ENCODE measurements at places on chromosomes 16 and 17.
A peak's percentile ranks its signal among the peaks of the same experiment; 100 is the strongest.

GRCh38 chr17:56896968-56897359 is 16.9 kb downstream of the TRIM25 start:
- no peak for DNase-seq

DNA sequence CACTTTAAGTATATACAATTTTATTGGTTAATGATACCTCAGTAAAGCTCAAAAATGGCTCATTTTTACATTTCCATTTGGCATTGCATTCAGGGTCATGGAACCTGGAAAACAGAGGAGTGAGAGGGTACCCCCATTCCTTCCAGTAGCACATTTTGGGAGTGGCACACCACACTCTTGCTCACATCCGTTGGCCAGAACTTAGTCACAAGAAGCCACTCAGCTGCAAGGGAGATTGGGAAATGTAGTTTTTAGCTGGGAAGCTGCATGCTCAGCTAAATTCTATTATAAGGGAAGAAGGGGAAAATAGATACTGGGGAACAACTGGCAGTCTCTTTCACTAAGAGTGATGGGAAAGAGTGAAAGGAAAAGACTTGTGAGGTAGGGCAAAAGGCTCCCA is 102.5 kb upstream of the TMEM97 start:
- DNase-seq = no peak

GRCh38 chr16:19808061-19808641 is 76.5 kb downstream of the GPRC5B start:
- no peak for DNase-seq

GRCh38 chr16:25063102-25063501 is 47.9 kb upstream of the ARHGAP17 start:
- DNase-seq = no peak

DNA sequence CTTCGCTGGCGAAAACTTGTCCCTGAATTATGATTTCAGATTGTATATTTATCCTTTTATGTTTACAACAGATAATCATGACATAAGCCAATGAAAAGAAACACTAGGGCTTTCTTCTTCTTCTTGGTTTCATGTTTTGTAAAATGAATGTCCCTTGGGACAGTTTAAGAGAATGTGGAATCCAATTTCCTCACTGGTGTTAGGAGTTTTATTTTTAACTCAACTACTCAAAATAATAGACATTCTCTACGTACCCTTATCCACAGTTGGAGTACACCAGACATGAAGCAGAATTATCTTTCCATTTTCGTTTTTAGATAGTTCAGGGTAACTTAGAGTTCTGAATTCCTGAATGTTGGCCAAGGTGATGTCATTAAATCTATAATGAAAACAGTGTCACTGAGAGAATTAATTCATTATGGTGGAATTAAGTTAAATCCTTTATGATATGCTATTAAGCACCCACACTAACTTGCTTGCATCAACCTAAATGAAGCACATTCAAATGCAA is 43.4 kb downstream of the IRX6 start:
- no peak for DNase-seq

DNA sequence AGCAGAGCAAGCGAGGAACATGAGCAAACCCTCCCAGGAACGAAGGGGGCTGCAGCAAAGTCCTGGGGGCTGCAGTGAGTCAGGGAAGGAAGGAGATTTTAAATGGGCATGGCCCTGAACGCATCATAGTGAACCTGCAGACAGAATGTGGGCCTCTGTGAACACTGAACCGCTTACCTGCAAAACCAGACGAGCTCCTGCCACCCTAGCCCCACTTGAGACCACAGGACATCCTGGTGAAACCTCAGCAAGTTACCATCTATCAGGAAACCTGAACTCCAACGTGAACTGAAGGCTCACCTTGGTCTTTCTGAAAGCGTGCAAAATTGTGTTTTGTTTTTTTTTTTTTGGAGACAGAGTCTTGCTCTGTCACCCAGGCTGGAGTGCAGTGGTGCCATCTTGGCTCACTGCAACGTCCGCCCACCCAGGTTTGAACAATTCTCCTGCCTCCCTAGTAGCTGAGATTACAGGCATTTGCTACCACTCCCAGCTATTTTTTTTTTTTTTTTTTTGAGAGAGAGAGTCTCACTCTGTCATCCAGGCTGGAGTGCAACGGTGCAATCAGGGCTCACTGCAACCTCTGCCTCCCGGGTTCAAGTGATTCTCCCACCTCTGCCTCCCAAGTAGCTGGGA is 30.8 kb downstream of the FANCA start:
- DNase-seq = no peak

DNA sequence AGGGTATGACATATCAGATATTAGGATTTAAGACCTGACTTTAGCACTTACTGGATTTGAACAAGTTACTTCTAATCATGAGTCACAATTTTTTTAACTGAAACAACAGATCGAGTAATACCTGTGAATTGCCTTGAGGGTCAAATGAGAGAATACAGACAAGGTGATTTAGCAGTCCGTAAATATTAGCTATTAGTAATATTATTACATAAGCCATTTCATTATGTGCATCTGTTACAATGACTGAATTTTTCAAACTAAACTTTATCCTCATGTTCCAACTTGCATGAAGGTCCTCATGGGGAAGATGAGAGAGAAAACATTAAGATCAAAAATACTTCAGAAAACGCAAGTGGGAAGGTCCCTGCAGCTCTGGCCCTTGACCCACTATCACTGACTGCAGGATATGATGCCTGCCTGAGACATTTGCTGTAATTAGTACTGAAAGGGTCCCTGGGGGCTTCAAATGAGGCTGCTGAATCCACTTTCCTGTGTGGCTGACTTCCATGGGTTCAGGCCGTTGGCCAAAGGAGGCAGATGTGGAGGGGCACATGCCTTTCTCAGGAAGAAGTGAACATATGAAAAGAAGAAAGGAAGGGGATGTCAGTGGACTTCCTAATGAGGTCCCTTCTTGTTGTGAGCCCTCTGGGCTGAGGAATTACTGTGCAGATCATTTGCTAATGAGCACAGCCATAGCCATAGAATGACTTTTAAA is 441.7 kb downstream of the CDH11 start:
- no peak for DNase-seq

DNA sequence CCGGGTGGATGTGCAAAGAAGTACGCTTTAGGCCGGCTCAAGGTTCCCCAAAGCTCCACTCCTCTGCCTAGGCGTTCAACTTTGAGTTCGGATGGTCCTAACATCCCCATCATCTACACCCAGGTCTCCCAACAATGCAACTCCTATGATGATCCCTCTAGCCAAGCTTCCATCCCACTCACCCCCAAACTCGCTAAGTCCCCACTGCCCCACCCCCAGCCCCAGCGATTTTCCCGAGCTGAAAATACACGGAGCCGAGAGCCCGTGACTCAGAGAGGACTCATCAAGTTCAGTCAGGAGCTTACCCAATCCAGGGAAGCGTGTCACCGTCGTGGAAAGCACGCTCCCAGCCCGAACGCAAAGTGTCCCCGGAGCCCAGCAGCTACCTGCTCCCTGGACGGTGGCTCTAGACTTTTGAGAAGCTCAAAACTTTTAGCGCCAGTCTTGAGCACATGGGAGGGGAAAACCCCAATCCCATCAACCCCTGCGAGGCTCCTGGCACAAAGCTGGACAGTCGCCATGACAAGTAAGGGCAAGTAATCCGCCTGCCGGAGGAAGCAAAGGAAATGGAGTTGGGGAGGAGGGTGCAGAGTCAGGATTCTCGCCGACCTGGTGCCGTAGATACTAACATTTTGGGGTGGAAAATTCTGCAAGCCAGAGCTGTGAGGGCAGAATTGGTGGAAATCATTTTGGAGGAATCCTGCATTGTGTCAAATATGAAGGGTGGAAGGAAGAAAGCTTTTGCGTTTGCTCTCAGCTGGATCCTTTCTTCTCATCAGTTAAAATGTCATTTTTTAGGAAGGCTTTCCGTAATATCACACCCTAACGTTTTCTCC is at the start of gene TP53:
TSS of gene TP53 (minus strand) at position 419 of the 836 bp plus-strand sequence. CDS start 10,896 bp downstream, outside the sequence.
- peak; percentile 92 for DNase-seq

- no peak for DNase-seq
Observed at GRCh38 chr17:2955931-2956582, 107.3 kb downstream of the OR1D5 start.

- DNase-seq = no peak
Observed at GRCh38 chr16:23408823-23409298, 44.1 kb downstream of the COG7 start.

DNA sequence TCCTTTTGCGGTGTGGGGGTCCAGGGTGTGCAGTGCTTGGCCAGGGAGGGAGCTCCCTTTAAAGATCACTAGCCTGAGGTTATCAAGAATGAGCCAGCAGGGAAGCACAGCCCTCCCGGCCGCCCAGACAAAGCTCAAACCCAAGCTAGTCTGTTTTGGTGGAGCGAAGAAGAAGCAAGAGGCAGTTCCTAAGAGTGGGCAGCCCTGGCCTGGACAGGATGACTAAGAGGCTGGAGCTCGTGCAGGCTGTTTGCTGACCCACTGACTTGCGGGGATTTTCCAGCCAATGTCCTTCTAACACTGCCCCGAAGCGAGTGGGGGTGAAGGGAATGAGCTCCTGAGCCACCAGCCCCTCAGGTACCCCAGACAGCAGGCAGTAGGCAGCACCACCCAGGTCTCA is 134.4 kb downstream of the COPRS start:
- no peak for DNase-seq

GRCh38 chr17:6651919-6652452 is 424 bp downstream of the C17orf100 start:
- peak; percentile 43 for DNase-seq

- no peak for DNase-seq
Observed at GRCh38 chr17:1197781-1198490, 18.2 kb upstream of the ABR start.

DNA sequence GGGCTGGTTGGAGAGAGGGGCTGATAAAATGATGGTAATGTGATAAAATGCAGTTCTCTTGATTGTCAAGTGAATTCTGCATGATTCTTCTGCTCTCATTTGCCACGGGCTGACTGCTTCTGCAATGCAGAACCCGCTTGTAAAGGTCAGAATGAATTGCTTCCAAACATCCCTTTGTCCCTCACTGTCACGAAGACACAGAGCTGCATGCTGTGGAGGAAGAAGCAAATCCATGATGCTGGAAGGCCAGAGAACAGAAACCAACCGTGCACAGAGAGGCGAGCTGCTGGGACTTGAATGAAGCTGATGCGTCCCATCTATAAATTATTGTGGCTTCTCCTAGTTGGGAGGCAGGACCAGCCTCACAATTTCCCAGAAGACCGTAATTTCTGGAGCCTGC is 171.6 kb downstream of the PRKCB start:
- no peak for DNase-seq

DNA sequence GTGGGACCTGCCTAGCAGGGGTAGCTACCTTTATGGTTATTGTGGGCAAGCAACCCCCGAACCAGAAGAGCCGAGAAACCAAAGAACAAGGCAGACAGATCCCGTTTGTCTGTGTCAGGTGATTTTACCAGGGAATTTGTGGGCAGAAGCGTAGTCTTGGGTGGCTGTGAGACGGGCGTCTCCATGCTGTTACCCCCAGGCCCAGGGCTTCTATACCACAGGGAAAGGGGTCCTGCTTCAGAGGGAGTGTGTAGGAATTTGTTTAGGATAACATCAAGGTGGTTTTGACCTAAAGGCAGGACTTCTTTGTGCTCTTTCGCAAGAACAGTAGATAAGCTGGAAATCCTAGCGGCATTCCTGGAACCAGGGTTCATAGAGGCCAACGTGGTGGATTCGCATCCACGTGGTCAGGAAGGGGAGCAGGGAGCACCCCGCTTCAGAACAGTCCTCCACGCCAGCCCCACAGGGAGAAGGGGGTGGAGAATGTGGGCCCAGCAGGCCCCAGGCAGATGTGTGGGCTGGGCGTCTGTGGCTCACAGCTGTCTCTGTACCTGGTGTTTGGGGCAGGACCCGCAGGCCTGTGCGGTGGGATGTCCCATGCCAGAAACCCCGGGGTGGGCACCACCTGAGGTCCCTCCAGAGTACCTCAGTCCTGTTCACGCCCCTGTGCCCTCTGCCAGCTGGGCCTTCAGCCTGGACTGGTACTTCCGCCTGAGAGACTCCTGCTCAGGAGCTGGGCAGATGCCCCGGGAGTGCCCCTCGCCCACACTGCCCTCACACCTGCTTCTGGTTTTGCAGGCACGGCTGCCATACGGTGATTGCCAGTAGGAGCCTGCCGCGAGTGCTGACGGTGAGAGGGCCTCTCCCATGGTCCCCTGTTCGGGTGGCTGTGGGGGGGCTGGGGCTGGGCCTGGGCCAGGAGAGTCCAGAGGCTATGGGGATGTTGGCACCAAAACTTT is 4.1 kb downstream of the DECR2 start:
- DNase-seq = no peak

DNA sequence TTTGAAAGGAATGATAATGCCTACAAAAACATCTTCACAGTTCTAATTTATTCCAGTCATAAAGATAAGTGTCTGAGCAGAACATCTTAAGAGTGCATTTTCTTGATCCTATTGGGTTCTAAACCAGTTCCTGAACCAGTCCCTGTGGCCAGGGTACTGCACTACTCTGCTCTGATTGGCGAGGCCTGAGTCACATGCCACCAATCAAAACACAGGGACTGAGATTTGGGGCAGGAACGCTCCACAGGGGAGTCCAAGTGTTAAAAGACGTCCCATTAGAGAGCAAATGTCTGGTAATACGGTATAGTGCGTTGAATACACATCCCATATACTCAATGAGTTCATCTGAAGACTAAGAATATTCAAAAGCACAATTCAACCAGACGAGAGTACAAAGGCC is 3.0 kb upstream of the NUP93 start:
- no peak for DNase-seq

- no peak for DNase-seq
Observed at GRCh38 chr16:68289621-68290329, 21.0 kb downstream of the SLC7A6OS start.

GRCh38 chr16:7313170-7313569 is 19.5 kb upstream of the RBFOX1 start:
- DNase-seq = no peak

GRCh38 chr16:27127308-27127707 is 60.6 kb downstream of the C16orf82 start:
- DNase-seq = no peak

- DNase-seq = no peak
Observed at GRCh38 chr17:75891605-75892555, 4.9 kb downstream of the TRIM65 start.

- no peak for DNase-seq
Observed at GRCh38 chr16:2325181-2325580, 15.3 kb downstream of the ABCA3 start.

- DNase-seq = no peak
Observed at GRCh38 chr16:50384500-50385135, 15.8 kb upstream of the BRD7 start.

GRCh38 chr16:25493136-25493811 is 198.5 kb upstream of the HS3ST4 start:
- DNase-seq = no peak

- DNase-seq = no peak
Observed at GRCh38 chr16:22357635-22357971, 16.8 kb downstream of the CDR2 start.

DNA sequence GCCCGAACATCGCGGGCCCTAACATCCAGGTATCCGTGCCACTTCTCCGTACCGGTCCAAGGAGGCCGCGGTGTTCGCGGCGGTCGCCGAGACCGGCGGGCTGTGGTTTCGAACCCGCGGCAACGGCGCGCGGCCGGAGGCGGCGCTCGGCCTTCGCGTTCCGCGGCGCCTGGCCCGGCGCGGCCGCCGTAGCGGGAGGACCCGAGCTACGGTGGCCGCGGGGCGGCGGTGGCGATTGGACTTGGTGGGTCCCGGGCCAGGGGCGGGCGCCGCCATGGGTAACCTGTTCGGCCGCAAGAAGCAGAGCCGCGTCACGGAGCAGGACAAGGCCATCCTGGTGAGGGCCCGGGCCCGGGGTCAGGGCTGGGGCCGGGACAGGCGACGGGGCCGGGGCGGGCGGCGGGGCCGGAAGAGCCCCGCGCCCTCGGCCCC is at the start of gene CHMP6:
TSS of gene CHMP6 (plus strand) at position 197 of the 432 bp plus-strand sequence. CDS start at position 275, 78 bp downstream.
- DNase-seq = peak; percentile 79

Data from left kidney (tissue), 8 donors.